ENCODE measurements at places on chromosomes 5 and 9.
A peak's percentile ranks its signal among the peaks of the same experiment; 100 is the strongest.

DNA sequence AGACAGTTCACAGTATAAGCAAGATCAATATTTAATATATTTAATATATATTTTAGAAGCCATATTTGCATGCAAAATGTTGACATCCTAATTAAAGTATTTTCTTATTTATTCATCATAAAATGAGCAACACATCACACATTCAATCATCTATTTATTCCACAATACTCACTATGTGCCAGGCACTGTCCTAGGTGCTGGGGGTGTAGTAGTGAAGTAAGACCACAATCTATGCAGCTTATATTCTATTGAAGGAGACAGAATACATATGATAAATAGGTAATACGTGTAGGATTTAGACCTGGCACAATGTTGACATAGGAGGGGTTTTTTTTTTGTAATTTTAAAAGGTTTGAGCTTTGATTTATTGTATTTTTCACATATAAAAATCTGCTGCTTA is 63.1 kb downstream of the GRIN3A start:
- no peak for DNase-seq

DNA sequence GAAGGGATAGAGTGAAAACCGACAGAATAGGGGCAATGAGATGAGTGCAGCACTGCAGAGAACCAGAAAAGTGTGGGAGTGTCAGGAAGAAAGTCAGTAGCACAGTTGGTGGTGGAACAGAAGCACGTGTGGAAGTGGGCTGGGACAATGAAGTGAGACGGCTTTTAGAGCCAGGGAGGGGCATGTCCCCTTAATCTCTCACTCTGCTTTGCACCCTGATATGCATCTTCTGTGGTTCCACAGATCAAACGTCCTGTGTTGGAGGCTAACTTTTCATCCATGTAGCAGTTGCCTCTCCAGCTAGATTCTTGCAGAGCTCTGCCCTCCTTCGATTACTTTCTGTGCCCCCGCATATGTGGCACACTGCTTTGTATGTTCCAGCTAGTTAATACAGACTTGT is 163.6 kb downstream of the DOCK8 start:
- no peak for DNase-seq

GRCh38 chr5:63400079-63400478 is 562.2 kb downstream of the HTR1A start:
- no peak for DNase-seq

DNA sequence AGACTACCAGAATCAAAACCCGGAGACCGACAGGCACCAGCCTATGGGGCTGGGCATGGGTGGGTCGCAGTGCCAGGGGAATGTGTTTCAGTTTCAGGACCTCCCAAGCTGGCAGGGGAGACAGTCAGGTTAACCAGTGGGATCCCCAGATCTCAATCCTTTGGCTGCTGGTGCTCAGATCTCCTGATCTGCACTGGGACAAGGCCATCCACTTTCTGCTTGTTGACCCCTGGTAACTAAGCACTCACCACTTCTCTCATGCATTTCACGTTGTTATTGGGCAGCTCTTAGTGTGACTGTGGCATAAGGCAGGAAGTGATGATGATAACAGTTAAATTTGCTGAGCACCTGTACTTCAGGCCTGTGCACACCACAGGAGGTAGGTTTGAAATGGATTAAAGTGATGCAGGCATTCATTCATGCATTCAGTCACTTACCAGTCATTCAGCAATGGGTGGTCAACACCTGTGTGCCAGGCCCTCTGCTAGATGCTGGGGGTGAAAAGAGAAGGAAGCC is 42.1 kb upstream of the STXBP1 start:
- DNase-seq: peak; percentile 11

DNA sequence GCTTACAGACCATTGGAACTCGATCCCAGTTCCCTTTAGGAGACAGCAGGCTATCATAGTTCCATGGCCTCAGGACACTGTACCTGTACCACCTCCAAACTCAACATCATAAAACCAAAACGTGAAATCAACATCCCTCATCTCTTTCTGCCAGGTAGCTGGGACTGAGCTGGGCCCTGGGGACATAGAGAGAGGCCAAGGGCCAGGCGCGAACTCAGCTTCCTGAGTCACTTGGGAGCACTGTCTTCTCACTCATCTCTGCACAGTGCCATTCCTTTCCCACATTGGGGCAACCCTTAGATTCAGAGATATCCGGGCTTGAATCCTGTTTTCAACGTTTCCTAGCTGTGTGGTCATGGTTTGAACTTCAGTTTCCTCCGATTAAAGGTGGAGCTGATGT is 12.2 kb downstream of the DAB2IP start:
- no peak for DNase-seq

- DNase-seq: no peak
Observed at GRCh38 chr5:31247381-31247780, 53.9 kb downstream of the CDH6 start.

- no peak for DNase-seq
Observed at GRCh38 chr5:116739571-116739970, 164.9 kb upstream of the SEMA6A start.

GRCh38 chr5:41683181-41683580 is 172.8 kb upstream of the PLCXD3 start:
- DNase-seq: no peak

DNA sequence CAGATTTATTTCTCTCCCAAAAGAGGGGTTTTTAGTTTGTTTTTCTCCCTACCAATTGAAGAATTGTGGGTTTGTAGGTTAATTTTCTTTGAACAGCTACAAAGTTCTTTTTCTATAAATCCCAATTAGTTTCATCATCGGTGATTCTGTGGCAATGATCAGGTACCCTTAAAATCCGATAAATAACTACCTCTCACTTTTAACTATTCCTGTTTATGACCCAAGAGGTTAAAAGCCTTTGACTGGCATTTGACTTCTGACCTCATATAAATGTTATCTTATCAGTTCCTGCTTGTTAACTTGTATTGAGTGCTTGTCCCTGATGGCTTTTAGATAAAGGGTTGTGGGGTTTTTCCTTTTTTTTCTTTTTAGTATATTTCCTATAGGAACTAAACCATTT is 124.4 kb upstream of the TMEM161B start:
- no peak for DNase-seq

- DNase-seq: no peak
Observed at GRCh38 chr5:133423011-133423617, 189.2 kb downstream of the FSTL4 start.

DNA sequence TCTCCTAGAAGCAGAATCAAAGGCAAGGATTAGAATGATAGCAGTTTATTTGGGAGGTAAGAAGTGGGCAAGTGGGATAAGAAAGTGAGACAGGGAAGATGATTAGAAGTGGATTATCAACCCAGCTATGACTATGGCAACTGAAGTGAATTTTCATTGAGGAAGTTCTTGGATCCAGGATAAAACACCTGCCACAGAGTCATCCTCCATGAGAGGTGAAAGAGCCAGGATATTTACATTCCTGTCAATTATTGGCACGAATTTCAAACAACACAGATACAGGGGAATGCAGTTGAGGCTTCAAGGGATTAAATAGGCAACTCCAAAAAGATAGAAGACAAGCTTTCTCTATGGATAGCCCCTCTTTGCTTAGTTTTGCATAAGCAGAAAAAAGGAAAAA is 31.8 kb upstream of the ZNF366 start:
- no peak for DNase-seq

- DNase-seq: no peak
Observed at GRCh38 chr9:34541540-34541939, 18.8 kb upstream of the ENHO start.

DNA sequence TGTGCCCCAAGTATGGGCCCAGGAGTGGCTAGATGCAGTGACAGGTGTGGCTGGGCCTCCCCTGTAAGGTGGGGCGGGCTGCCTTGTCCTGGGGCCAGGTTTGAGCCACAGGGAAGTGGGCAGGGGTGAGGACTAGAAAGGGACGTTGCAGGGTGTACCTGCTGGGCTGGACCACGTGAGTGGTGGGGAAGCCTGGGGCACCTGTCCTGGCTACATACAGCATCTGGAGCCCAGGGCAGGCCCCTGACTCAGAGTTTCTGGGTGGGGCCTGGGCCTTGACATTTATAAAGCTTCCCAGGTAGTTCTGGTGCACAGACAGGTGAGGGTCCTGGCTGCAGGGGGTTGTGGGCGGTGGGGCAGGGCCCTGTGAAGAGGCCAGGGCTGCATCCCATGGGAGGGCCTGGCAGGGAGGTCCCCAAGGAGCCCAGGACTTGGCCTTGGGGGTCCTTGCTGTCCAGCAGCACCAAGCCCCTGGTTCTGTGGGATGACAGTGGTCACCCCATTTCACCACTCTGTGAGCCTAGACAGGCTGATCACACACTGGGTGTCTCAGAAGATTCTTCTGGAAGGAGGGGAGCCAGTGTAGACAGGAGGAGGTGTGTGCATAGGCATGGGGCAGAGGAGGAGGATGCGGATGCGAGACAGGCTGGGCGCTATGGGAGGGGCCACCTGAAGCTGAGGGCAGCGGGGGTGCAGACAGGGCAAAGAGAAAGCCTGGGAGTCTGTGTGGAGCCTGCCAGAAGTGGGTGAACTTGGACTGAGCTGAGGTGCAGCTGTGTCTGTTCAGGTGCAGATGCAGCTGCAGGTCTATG is 94.0 kb downstream of the PHF2 start:
- DNase-seq: no peak

GRCh38 chr5:32630867-32631491 is 45.6 kb downstream of the SUB1 start:
- no peak for DNase-seq

- no peak for DNase-seq
Observed at GRCh38 chr9:119213471-119213870, 155.8 kb downstream of the BRINP1 start.

GRCh38 chr9:110191615-110192014 is 16.3 kb downstream of the C9orf152 start:
- no peak for DNase-seq

DNA sequence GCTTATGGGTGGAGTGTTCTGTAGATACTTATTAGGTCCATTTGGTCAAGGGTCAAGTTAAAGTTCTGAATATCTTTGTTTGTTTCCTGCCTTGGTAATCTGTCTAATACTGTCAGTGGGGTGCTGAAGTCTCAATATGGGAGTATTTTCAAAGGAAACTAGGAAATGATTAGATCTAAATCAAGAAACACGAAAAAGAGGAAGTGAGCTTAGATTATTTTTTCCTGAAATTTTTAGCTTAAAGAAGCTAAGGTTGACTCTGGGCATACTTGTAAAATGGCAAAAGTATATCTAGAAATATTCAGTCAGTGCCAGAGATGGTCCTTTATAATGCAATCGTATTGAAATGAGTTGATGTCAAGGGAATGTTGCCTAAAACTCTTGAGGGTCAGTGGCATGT is 313.5 kb downstream of the ICE1 start:
- DNase-seq: no peak

DNA sequence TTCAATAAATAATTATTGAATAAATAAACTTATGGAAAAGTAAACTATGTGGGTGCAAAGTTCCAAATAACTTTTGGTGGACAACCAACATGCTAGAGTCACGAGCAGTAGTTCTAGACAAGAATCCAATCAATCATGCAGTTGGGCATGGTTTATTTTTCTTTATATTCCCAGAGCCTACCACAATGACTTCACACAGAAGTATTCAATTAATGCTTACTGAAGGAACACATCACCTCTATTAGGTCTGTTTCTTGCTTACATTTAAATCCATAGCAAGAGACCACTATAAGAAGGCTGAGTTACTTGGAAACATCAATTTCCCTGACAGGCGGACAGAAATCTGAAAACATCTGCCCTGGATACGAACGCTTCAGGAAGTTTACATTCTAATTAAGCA is 214.2 kb downstream of the TMEM232 start:
- no peak for DNase-seq

DNA sequence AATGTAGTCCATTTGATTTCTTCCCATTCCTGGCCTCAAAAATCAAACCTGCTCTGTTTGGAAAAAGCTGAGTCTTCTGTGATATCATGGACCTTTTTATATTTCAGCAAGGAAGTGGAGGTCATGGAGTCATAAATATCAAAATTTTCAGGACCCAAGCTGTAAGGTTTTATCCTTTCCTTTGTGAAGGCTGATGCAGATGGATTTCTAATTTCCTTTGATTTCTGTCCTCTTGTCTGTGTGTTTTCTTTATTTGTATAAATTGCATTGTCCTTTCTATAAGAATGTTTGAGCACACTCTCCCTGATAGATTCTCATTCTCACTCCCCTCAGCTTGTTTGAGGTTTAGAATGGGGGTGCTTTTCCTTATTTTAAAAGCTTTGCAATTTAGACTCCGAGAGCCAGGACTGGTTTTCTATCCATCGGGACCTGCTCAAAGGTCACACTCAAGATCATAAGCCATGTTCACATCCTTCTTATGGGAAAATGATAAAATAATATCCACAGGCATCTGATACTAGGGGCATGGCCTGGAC is 127.4 kb upstream of the TMEM161B start:
- no peak for DNase-seq

GRCh38 chr5:116507051-116507537 is 67.5 kb downstream of the SEMA6A start:
- DNase-seq: no peak

- DNase-seq: no peak
Observed at GRCh38 chr9:113556877-113557593, 93.5 kb downstream of the RGS3 start.

- no peak for DNase-seq
Observed at GRCh38 chr5:76978869-76979268, 26.0 kb downstream of the CRHBP start.

- no peak for DNase-seq
Observed at GRCh38 chr5:148070621-148071020, 6.8 kb downstream of the SPINK5 start.

DNA sequence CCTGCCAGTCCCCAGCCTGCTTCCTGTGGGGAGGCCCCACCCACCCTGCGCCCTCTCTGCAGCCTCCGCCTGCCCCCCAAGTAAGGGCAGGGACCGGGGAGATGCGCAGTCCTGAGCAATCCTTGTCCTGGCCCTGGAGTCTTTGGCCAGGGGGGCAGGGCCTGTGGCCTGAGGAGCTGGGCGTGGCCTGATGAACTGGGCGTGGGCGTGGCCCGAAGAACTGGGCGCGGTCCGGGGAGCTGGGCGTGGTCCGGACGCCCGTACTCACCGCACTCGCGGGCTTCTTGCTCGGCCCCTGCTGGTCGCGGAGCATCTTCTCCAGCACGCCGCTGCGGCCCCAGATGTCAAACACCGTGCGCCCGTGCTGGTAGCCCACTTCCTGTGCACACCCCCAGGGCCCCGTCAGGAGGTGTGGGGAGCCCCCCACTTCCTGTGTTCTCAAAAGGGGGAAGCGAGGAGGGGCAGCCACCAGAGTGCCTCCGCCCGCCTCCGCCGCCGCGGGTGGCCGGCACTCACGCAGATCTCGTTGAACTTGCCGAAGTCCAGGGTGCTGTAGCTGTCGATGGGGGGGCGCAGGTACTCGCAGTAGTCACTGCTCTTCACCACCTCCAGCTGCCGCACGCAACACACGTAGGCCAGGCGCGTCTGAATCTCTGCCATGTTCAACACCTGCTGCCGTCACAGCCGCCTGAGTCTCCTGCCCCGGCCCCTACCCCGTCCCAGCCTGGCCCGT is 2.7 kb upstream of the NSMF start:
- peak; percentile 89 for DNase-seq

DNA sequence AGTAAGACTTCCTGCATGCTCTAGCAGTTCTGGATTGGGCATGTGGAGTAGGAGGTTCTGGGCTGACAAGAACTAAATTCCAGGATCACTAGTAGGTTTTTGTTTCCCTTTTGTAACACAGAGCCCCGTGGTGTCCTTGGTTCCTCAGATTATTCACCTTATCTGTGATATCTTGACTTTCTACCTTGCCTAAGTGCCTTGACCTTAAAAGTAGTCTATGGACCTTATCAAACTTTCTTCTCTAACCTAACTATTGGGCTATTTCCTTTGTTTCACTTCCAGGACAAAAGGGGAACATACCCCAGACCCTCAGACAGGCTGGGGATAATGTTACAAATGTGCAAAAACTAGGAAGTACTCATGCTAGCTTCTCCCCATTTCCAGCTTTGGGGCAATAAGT is 595.3 kb downstream of the PSAT1 start:
- DNase-seq: no peak

GRCh38 chr9:124599121-124599795 is 92.1 kb upstream of the NR5A1 start:
- DNase-seq: no peak
